ENCODE measurements at places on chromosomes 11 and 22.

DNA sequence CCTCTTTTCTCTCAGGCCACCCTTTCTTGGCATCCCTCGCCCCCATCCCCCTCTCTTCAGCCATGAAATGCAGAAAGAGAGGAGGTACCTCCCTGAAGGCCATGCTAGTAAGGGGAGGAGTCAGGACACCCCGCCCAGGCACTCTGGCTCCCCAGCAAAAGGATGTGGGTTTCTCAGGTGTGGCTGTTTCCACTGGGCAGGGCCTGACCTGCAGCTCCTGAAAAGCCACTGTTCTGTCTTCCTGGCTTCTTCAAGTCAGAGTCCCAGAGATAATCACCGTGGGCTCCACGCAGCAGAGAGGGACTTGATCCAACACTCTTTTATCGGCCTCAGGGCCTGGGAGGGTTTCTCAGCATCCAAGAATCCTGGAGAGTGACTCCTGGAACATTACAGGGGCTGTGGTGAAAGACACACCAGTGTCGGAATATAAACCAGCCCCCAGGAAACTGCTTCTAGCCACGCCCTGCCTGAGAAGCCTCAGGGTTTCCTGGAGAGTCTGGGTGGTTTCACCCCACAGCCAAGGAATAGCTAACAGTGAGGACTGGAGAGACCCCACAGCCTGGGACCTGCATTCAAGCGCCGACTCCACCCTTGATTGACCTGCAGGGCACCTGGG is 45.7 kb upstream of the TSPAN18 start:
- H3K27me3 ChIP-seq, result no peaks in the 10 kb centered on the region
- H3K27ac ChIP-seq, result no peak overlapping the region
- H3K4me3 ChIP-seq, result no peak overlapping the region
- peaks cover 8% of the 10 kb centered on the region for H3K4me1 ChIP-seq
- no peak for DNase-seq
- H3K36me3 ChIP-seq, result no peaks in the 10 kb centered on the region

- no peaks in the 10 kb centered on the region for H3K4me1 ChIP-seq
- H3K27ac ChIP-seq, result no peak overlapping the region
- H3K4me3 ChIP-seq, result no peak overlapping the region
- no peaks in the 10 kb centered on the region for H3K36me3 ChIP-seq
- no peak for DNase-seq
- H3K27me3 ChIP-seq, result no peaks in the 10 kb centered on the region
Measured at GRCh38 chr11:92149996-92150395, 74.6 kb upstream of the FAT3 start.

GRCh38 chr22:48893288-48894063 is 934.2 kb downstream of the BRD1 start:
- no peaks in the 10 kb centered on the region for H3K4me1 ChIP-seq
- no peak overlapping the region for H3K4me3 ChIP-seq
- H3K27ac ChIP-seq, result no peak overlapping the region
- H3K27me3 ChIP-seq, result peaks cover 8% of the 10 kb centered on the region
- H3K36me3 ChIP-seq, result no peaks in the 10 kb centered on the region
- no peak for DNase-seq

DNA sequence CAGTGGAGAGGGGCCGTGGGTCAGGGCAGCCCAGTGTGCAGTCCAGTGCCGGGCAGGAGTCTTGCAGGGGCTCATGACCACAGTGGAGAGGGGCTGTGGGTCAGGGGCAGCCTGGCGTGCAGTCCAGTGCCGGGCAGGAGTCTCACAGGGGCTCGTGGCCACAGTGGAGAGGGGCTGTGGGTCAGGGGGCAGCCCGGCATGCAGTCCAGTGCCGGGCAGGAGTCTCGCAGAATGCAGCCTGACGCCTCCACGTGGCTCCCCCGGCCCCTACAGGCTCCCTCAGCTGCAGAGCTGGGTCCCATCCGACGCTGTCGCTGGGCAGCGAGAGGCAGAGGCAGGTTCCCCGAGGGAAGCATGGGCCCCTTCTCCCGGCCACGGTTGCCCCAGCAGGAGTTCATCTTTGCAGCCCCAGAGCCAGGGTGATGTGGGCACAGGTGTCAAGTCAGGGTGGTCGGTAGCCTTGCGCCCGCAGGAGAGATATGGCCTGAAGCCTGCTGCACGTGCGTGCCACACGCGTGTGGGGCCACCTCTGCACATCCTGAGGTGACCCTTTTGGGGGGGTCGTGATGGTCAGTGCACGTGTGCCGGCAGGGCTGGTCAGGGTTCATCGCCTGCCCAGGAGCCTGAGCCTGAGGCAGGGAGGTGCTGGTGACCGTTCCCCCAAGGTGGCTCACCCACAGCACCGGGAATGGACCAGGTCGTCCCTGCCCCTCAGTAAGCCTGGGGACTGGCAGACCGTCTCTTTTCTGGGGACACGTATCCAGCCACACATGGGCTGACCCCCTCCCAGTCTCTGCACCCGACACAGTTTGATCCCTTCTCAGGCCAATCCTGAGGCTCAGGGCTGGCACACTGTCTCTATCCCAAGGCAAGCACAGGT is 2.9 kb downstream of the IFITM5 start:
- H3K27ac ChIP-seq, result no peak overlapping the region
- no peaks in the 10 kb centered on the region for H3K27me3 ChIP-seq
- H3K36me3 ChIP-seq, result no peaks in the 10 kb centered on the region
- no peak for DNase-seq
- H3K4me3 ChIP-seq, result no peak overlapping the region
- no peaks in the 10 kb centered on the region for H3K4me1 ChIP-seq

GRCh38 chr11:59281177-59281576 is 68.5 kb upstream of the MPEG1 start:
- no peaks in the 10 kb centered on the region for H3K4me1 ChIP-seq
- DNase-seq, result no peak
- H3K4me3 ChIP-seq, result no peak overlapping the region
- H3K36me3 ChIP-seq, result no peaks in the 10 kb centered on the region
- no peak overlapping the region for H3K27ac ChIP-seq

DNA sequence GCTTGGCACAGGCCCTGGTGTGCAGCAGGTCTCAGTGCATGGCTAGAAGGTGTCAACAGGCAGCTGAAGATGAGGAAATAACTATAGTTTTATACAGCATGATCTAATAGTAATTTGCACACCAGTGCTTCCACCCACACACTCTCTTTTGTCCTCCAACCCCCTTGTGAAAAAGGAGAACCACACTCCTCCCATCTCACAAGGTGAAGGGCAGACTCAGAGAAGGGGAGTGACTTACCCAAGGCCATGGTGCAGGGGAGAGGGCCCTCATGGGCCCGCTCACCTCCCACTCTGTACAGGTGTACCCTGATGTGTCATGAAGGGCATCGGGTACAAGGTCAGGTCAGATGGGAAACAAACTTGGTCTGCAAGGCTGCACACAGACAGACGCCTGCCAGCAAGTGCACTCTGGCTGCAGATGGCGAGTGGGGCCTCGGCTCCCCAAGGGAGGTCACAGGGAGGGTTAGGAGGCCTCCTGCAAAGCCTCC is 53.4 kb downstream of the DGCR2 start:
- H3K27ac ChIP-seq, result no peak overlapping the region
- H3K27me3 ChIP-seq, result no peaks in the 10 kb centered on the region
- H3K4me3 ChIP-seq, result no peak overlapping the region
- no peak for DNase-seq
- H3K4me1 ChIP-seq, result peaks cover 3% of the 10 kb centered on the region

DNA sequence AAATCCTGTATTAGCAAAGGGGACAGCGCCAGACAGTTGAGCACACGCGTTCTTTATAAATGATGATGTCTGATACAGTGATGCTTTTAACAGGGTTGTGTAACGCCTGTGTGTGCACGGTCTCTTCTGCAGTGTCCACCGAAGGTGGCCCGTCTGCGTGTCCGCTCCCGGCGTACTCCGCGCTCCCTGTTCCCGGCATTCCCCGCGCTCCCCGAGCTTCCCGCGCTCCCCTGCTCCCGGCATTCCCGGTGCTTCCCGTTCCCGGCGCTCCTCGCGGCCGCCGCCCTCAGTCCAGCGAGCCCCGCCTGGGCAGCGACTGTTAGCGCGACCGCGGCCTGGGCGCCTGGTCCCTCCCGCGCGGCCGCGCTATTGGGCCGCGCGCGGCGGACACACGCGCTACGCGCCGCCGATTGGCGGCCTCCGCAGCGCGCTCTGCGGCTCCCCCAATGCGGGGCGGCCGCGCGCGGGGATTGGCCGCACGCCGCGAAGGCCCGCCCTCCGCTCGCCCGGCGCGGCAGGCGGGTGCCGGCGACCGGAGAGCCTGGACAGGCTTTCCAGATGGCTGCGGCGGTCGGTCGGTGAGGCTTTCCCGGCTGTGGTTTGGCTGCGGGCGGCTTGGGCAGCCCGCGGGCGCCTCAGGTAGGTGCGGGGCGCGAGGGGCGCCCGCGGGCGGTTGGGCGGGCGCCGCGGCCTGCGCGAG is at the start of gene DGCR8:
Gene DGCR8, plus strand, starts transcription at position 497 of the 700 bp plus-strand sequence. CDS start 5,723 bp downstream, outside the sequence.
- peak within 1 kb of the TSS; percentile 68 for H3K4me3 ChIP-seq
- H3K27me3 ChIP-seq, result no peaks in the 10 kb centered on the region
- peak within 1 kb of the TSS; percentile 81 for H3K27ac ChIP-seq

DNA sequence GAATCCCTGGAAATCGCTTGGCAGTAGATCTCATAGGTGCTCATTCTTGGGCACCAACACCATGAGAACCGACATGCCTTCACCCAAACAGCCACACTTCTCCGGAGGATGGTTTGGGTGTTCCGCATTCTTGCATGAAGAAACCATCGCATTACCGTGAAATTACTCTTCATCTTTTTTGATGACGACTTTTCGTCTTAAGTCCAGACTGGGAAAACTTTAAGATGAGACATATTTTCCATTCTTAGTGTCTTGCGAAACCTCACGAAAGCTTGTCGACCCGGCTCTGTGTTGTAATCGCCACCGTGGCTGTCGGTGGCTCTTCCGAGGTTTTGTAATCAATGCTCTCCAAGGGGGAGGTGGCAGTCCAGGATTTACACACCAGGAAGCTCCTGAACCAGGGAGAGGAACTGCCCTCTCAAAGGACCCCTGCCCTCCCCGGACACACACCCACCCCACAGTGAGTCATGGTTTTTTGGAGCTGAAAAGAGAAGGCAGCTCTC is 1.7 kb downstream of the TOM1 start:
- no peak overlapping the region for H3K27ac ChIP-seq
- H3K27me3 ChIP-seq, result no peaks in the 10 kb centered on the region
- H3K4me3 ChIP-seq, result no peak overlapping the region
- peaks cover 17% of the 10 kb centered on the region for H3K36me3 ChIP-seq

DNA sequence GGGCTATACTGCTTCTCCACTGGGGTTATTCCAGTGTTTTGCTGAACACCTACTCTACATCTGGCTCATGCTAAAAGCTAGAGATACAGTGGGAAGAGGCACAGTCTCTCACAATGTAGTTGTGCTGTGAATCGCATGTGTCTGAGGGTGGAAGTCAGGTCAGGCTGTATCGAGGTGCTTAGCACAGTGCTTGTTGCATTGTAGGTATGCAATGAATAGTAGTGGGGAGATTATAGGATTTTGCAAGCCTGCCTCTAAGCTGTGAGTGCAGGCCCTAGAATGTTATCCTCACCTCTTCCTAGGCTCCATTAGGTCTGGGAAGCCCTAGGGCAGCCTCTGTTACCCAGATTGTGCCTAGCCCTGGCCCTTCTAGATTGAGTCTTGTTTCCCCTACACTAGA is 37.4 kb downstream of the MYO18B start:
- H3K27me3 ChIP-seq, result no peaks in the 10 kb centered on the region
- H3K27ac ChIP-seq, result peak overlapping the region; percentile 93
- no peaks in the 10 kb centered on the region for H3K36me3 ChIP-seq
- H3K4me1 ChIP-seq, result no peaks in the 10 kb centered on the region
- no peak for DNase-seq

- no peaks in the 10 kb centered on the region for H3K27me3 ChIP-seq
- H3K4me1 ChIP-seq, result peaks cover 2% of the 10 kb centered on the region
- no peak overlapping the region for H3K4me3 ChIP-seq
Measured at GRCh38 chr11:83972536-83972935, 686.4 kb upstream of the CCDC90B start.

DNA sequence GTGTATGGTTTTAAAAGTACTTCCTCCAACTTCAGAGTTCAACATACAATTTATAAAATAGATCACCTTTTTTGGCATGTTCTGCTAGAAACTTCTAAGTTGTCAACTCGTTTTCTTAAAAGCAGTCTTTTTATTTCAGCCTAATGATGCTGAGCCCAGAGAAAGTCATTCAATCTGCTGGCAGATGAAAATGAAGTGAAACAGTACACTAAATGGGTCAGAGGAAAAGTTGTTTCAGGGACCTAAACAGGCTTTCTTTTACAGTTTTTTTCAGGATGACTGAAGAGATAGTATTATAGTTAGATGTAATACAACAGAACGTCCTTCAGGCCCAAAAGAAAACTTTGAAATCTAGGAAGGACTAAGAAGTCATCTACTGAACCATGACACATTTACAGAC is 842.7 kb upstream of the CCDC90B start:
- no peaks in the 10 kb centered on the region for H3K27me3 ChIP-seq
- no peak overlapping the region for H3K4me3 ChIP-seq
- H3K27ac ChIP-seq, result no peak overlapping the region
- no peaks in the 10 kb centered on the region for H3K4me1 ChIP-seq
- no peaks in the 10 kb centered on the region for H3K36me3 ChIP-seq

GRCh38 chr11:70579316-70579955 is 181.1 kb downstream of the CTTN start:
- no peaks in the 10 kb centered on the region for H3K27me3 ChIP-seq
- no peak overlapping the region for H3K4me3 ChIP-seq
- no peak overlapping the region for H3K27ac ChIP-seq

- no peaks in the 10 kb centered on the region for H3K36me3 ChIP-seq
- H3K4me3 ChIP-seq, result no peak overlapping the region
- DNase-seq, result no peak
- H3K27ac ChIP-seq, result no peak overlapping the region
Measured at GRCh38 chr22:24093855-24094254, 82.8 kb downstream of the CABIN1 start.

- no peak overlapping the region for H3K27ac ChIP-seq
- no peak overlapping the region for H3K4me3 ChIP-seq
- no peaks in the 10 kb centered on the region for H3K27me3 ChIP-seq
- no peak for DNase-seq
- no peaks in the 10 kb centered on the region for H3K4me1 ChIP-seq
Measured at GRCh38 chr11:90661233-90661632, 438.4 kb upstream of the CHORDC1 start.

DNA sequence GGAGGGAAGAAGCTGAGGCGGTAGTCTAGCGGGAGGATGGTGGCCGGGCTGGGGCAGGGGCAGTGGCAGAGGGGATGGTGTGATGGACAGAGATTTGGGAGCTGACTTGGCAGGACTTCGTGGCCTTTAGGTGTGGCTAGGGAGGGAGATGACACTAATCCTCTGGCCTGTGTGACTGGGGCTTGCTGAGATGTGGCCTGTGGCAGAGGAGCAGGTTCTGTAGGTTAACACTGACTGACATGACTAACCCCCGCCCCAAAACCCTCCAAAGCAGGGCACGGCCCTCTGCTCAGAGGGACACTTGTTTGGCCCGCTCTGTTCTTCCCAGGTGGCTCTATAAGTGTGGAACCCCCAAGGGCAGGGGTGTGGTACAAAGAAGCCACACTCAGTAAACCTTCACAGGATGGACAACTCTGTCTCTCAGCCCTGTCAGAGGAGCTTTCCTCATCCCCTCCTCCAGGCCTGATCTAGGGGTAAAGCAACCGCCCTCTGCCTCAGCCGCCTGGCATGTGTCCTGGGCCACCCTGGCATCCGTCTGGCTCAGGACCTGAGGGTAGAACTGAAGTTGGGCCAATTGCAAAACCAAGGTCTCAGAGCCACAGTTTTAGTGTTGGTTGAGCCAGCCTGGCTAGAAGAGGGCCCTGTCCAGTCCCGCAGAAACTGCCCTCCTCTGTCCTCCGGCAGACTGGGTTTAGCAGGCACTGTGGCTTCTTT is 15.6 kb downstream of the TOM1 start:
- no peak overlapping the region for H3K27ac ChIP-seq
- peaks cover 19% of the 10 kb centered on the region for H3K4me1 ChIP-seq
- no peaks in the 10 kb centered on the region for H3K27me3 ChIP-seq
- H3K4me3 ChIP-seq, result no peak overlapping the region
- DNase-seq, result no peak
- H3K36me3 ChIP-seq, result no peaks in the 10 kb centered on the region

GRCh38 chr22:44819966-44820631 is 67.7 kb downstream of the ARHGAP8 start:
- DNase-seq, result no peak
- H3K27me3 ChIP-seq, result no peaks in the 10 kb centered on the region
- H3K4me1 ChIP-seq, result no peaks in the 10 kb centered on the region
- peak overlapping the region; percentile 47 for H3K4me3 ChIP-seq
- H3K27ac ChIP-seq, result no peak overlapping the region

Data from SK-N-SH (cell line).